Sigmoid colon (tissue), 7 donors: ENCODE measurements at places on chromosomes 1 and 21. TPM values are rescaled to one million over a fixed set of nuclear protein-coding genes. Genes with fewer than 3 reads are reported as not detected.

- no peaks in the 10 kb centered on the region for H3K36me3 ChIP-seq
- no peaks in the 10 kb centered on the region for H3K27me3 ChIP-seq
- H3K27ac ChIP-seq, result no peak overlapping the region
These were observed 3.6 kb downstream of the GUK1 start for GRCh38 chr1:228143480-228144192.

The INSRR gene
- total RNA-seq, result not detected

DNA sequence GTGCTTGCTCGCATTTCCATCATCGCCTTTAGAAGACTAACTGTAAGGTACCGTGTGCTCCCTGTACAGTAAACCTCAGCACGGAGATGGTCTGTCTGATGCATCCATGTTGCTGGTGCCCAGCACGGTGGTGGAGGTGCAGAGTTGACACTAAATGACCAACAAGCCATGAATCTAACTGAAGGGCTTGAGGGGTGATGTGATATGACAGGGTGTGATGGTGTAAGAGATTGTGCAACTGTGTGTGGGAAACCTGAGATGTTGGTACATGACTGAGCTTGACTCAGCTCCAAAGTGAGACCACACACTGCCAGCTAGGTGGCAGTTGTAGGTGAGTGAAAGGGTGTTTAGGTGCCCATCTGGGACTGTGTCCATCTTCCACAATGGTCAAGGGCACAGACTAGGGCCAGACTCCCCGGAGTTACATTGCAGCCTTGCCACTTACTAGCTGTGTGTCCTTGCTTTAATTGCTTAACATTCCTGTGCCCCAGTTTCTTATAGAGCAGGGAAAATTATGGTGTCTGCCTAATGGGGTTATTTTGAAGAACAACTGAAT is 21.4 kb downstream of the SLC2A1 start:
- peak; percentile 37 for DNase-seq
- H3K4me1 ChIP-seq, result peaks cover 29% of the 10 kb centered on the region
- no peak overlapping the region for H3K27ac ChIP-seq
- no peaks in the 10 kb centered on the region for H3K27me3 ChIP-seq
- H3K36me3 ChIP-seq, result no peaks in the 10 kb centered on the region
- H3K4me3 ChIP-seq, result no peak overlapping the region

DNA sequence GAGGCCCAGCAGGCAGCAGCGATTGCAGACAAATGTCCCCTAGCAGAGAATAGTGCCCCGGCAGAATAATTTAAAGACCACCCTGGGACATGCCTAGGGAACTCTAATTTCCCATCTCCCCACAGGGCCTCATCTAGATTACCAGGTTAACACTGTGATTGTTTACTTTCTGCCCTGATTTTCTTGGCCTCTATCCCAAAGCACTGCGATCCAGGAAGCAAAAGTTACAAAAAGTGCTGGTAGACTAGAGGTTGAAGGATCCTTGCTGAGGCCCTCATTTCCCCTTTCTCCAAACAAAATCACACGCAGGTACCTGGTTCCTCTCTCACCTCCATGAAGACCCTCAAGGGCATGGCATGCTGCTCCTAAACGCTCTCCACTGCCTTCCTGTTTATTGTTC is 229.7 kb downstream of the C1orf94 start:
- no peaks in the 10 kb centered on the region for H3K4me1 ChIP-seq
- H3K27ac ChIP-seq, result no peak overlapping the region
- H3K4me3 ChIP-seq, result no peak overlapping the region
- no peaks in the 10 kb centered on the region for H3K27me3 ChIP-seq
- no peaks in the 10 kb centered on the region for H3K36me3 ChIP-seq

The CD2 gene
- total RNA-seq, result 0.36 TPM

DNA sequence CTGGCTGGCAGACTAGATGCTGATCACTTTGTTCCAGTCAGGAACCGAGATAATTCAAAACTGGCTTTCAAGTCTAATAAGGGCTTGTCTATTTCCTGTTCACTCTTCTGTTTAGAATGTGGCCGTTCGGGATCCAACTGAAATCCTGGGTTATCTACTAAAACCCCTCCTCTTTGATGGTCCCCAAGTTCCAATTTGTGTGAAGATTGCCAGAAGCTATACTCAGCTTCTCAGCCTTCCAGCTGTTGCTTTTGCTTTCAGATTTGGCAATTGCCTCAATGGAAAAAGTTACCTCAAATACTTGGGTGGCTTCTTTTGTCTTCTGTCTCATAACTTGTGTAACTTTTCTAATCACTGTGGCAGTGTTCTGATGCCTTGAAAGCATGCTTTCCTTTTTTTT is 43.7 kb downstream of the BTBD8 start:
- no peaks in the 10 kb centered on the region for H3K4me1 ChIP-seq
- no peaks in the 10 kb centered on the region for H3K27me3 ChIP-seq
- DNase-seq, result no peak
- no peak overlapping the region for H3K27ac ChIP-seq
- no peaks in the 10 kb centered on the region for H3K36me3 ChIP-seq

The SHISAL2A gene
- total RNA-seq, result not detected

The MMP23B gene
- 1.8 TPM for total RNA-seq

DNA sequence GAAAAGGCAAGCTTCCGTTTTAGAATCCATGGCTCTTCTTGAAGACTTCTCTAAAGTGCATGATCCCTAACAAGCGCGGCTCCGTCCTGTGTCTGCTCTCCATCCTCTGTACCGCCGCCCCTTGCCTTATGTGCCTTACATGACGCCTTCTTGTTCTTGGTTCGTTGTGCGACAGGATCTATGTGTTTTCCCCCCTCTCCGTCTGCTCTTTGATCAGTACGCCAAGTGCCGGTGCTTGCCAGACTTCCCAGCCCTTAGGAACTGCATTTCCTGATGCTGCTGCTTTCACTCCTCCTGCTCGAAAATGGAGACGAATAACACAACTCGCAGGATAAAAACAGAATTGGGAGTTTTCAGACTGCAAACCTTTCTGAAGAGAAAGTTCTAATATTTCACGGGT is 13.1 kb downstream of the NDUFV3 start:
- H3K4me3 ChIP-seq, result no peak overlapping the region
- H3K27me3 ChIP-seq, result no peaks in the 10 kb centered on the region
- peaks cover 10% of the 10 kb centered on the region for H3K36me3 ChIP-seq
- DNase-seq, result no peak

GRCh38 chr1:37290718-37291117 is 183.7 kb upstream of the ZC3H12A start:
- no peaks in the 10 kb centered on the region for H3K4me1 ChIP-seq
- H3K36me3 ChIP-seq, result no peaks in the 10 kb centered on the region
- no peaks in the 10 kb centered on the region for H3K27me3 ChIP-seq
- H3K4me3 ChIP-seq, result no peak overlapping the region

The LEFTY1 gene
- not detected for total RNA-seq

The TCHHL1 gene
- total RNA-seq, result not detected

DNA sequence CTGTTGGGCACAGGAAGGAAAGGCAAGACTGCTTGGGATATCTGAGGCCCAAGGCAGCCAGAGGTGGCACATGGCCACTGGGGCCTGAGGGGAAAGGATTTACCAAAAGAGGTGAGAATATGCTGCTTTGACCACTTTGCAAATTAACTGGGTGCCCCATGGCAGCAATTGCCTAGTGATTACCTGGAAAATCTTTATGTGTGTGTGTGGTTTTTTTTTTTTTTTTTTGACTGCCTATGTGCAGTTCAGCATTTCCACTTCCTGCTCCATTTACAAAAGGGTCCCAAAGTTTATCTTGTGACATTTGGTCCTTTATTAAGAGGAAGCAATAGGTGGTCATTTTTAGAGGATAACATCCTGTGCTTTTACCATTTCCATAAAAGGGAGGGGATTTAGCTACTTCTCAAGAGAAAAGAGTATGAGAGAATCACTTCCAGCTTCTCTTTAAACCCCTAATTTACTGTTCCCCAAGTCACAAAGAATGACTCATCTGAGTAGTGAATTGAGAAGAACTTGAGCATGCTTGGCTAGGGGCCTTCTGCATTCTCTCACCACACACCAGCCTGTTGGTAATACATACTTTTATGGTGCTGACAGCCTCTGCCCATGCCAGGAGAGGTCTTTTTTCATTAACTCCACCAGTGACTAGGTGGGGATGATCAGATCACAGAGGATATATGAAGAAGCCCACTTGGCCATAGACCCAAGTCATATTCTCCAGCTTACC is 52.1 kb downstream of the SYDE2 start:
- no peak overlapping the region for H3K4me3 ChIP-seq
- no peaks in the 10 kb centered on the region for H3K36me3 ChIP-seq
- no peak overlapping the region for H3K27ac ChIP-seq
- no peaks in the 10 kb centered on the region for H3K27me3 ChIP-seq

GRCh38 chr1:237672748-237673147 is 218.0 kb downstream of the ZP4 start:
- H3K27me3 ChIP-seq, result no peaks in the 10 kb centered on the region
- no peak for DNase-seq
- H3K27ac ChIP-seq, result no peak overlapping the region
- no peaks in the 10 kb centered on the region for H3K36me3 ChIP-seq
- no peak overlapping the region for H3K4me3 ChIP-seq

GRCh38 chr1:11645670-11646265 is 8.5 kb downstream of the FBXO2 start:
- H3K36me3 ChIP-seq, result no peaks in the 10 kb centered on the region
- H3K27me3 ChIP-seq, result peaks cover 32% of the 10 kb centered on the region
- peak; percentile 81 for DNase-seq

GRCh38 chr1:115764541-115764940 is 4.0 kb downstream of the CASQ2 start:
- H3K4me1 ChIP-seq, result peaks cover 23% of the 10 kb centered on the region
- no peak for DNase-seq

DNA sequence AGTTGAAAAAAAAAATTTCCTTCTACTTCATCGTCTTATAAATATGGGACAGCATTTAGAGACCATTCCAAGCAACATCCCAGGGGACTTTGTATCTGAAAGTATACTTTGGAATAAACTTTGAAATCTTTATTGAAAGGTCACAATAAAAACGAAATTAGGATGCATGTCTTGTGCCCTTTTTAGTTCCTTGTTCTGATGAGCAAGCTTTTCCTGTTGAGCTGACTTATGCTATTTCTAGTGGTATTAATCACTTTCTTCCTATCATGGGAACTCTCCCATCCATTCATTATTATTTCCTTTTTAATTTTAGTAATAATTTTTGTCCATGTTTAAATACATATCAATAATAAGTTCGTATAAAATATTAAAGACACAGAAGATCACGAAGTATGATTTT is 4.0 kb upstream of the GBP2 start:
- no peaks in the 10 kb centered on the region for H3K36me3 ChIP-seq
- no peak overlapping the region for H3K4me3 ChIP-seq
- H3K4me1 ChIP-seq, result peaks cover 35% of the 10 kb centered on the region
- H3K27ac ChIP-seq, result peak overlapping the region; percentile 84

The IQGAP3 gene
- total RNA-seq, result 0.81 TPM
